ENCODE measurements at places on chromosomes 12 and 14.

GRCh38 chr14:89618330-89618708 lies 201.3 kb upstream of the FOXN3 start:
- no peak for DNase-seq

GRCh38 chr12:53198486-53199110 lies 8.5 kb downstream of the ITGB7 start:
- DNase-seq, result no peak

DNA sequence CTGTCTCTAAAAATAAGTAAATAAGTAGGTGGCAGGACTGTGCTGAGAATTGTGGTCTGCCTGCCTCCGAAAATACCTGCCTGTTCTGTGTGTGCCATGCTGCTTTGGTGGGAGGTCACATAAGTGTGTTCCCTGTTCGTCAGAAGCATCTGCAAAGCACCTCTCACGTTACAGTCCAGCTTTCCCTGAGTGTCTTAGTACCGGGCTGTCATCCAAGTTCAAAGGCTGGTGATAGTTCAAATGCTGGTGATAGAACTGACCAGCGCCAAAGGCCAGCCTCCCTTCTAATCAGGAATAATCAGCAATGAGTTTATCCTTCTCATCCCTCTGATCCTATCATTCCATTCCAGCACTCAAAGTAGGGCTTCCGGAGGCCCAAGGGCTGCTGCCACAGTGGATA lies 5.6 kb downstream of the CABP1 start:
- DNase-seq, result no peak

DNA sequence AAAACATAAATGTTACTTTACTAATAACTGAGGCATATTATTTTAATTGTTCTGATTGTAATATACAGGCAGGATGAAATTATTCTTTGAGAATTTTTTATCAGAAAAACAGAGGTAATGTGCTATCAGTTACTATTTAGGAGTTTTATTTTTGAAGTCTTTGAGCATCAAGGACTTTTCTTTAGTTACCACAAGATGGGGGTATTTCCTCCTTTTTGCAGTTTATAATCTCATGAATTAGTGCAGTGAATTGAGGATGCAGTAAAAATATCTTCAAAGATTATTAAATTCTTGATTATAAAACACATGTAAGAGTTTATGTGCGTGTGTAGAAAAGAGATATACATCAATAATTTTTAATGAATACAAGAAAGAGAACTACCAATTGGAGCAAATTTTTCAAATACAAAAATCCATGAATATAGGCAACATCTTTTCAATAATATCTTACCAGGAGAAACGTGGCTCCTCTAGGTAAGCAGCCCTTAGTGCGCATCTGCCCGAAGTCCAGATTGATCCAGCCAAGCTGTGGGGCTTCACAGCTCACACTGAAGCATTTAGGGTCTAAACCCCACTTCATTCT lies 71.6 kb downstream of the ERGIC2 start:
- no peak for DNase-seq

GRCh38 chr12:122190842-122191668 lies 8.1 kb downstream of the LRRC43 start:
- peak; percentile 45 for DNase-seq

GRCh38 chr12:108642269-108642870 lies 8.7 kb upstream of the SELPLG start:
- DNase-seq, result no peak

GRCh38 chr12:20262119-20262518 lies 106.2 kb upstream of the PDE3A start:
- DNase-seq, result no peak

- DNase-seq, result no peak
These were observed 314.6 kb downstream of the BCL11B start for GRCh38 chr14:98957211-98958047.

GRCh38 chr12:51441583-51441982 lies 17.0 kb downstream of the SLC4A8 start:
- DNase-seq, result no peak

DNA sequence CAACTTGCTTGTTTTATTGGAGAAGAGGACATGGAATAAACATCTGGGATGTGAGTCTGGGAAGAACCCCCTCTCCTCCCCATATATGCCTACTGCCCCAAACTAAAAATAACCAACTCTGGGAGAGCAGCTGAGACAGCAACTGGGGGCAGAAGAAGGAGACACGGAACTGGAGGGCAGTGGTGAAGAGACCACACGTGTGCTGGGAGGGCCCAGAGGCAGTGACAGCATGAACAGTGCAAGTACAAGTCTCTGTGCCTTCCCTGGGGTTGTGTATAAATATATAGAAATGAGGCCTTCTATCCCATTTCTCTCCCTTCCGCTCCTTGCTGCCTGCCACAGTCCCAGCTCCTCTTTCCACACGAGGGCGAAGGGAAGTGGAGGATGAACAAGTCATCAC lies 4.0 kb upstream of the KRT73 start:
- no peak for DNase-seq

GRCh38 chr12:48956279-48957140 lies 777 bp downstream of the ARF3 start:
- no peak for DNase-seq

DNA sequence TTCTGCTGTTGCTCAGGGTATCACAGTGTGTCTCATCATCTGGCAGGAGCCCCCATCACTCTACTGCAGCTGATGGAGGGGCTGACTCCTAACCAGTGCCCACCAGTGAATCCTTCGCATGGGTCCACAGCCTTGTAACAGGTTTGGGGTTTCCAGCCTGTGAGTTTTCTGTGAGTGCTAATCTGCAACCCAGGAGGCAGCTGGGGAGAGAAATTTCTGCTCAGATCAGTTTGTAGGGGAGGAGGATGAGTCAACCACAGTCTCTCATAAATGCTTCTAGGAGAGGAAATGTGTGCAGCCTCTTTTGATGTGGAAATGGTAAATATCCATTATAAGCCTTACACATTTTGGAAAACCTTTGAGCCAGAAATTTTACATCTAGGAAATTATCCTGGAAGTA lies 871.3 kb downstream of the AACS start:
- no peak for DNase-seq

DNA sequence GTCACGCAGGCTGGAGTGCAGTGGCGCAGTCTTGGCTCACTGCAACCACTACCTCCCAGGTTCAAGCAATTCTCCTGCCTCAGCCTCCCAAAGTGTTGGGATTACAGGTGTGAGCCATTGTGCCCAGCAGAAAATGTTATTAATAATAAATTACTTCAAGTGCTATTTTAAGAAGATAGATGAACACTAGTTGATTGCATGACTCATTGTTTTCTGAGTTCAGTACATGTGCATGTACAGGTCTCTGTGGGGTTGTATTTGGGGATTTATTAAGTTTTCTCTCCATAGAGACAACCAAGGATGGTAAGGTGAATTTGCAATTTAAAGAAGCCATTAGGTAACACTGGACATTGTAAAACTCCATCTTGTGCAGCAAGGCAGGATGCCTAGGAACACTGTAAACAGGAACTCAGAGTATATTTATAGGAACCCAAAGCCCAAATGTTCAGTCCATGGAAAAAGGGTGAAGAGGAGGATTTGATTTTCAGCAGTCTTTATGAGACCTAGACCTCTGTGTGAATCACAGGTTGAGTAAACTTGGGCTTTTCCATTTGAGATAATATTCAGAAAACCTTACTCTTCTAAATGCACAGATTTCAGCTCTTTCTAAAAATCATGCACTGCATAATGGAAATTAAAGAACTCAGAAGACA lies 49.3 kb upstream of the TMPO start:
- DNase-seq, result no peak

DNA sequence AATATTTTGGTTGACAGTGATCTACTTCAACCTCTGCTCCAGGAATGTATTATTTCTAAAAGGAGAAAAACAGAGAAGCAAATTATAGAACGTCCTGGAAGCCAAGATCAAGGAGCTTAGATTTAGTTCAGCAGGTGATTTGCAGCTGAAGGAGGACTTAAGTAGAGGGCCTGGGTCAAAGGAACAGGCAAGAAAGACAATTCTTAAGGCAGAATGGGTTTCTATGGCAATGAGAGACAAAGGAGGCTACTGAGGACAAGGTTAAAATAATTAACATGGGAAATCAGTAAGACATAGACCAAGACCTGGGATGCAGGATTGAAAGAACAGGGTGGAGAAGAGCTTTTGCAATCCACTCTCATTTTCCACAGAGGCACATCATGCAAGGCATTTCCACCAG lies 2.4 kb upstream of the SNW1 start:
- no peak for DNase-seq

DNA sequence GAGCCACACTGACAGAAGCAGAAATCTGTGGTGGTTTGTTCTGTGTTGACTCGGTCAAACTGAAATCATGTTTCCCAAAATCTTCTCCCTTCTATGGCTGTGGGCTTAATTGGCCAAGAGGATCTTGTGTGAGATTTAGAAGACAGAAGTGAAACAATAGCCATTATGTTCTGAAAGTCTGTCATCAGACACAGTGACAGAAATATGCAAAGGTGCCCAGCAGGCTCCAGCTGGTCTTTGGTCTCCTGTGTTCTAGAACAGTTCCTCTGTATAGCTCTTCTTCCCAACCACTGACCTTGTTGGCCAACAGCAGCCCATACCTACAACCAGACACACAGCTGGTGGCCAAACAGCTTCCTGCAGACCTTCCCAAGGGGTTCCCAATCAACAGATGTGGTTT lies 25.0 kb upstream of the COCH start:
- no peak for DNase-seq

GRCh38 chr12:76883151-76883550 lies 4.3 kb upstream of the CSRP2 start:
- no peak for DNase-seq

DNA sequence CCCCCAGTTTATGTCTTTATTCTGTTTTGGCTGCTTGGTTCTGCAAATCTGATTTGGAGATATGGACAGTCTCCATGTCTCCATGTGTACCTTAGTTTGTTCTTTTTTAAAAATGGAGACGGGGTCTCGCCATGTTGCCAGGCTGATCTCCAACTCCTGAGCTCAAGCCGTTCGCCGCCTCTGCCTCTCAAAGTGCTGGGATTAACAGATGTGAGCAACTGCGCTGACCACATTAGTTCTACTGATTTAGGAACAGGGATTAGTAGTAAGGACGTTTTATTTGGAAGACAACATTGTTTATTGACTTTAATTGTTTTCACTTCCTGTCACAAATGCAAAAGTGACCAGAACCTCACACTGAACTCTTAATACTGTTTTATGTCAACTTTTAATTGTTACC lies 14.7 kb downstream of the AEBP2 start:
- no peak for DNase-seq

DNA sequence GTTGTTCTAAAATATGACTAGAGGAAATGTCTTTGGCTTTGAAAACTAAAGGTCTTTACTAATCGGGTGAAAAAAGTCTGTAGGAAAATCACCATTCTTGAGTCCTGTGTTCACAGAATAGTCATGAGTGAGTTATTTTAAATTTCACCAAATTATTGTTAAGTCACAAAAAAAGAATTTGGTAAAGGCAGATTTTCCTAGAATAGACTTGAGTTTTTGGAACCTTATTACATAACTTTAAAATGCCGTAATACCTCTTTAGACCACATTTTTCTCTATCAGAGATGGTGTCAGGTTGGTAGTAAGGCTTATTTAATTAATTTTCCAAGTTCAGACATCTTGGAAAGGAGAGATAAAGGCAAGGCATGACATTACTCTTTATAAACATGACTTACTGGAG lies 184.7 kb upstream of the GARIN2 start:
- DNase-seq, result no peak

DNA sequence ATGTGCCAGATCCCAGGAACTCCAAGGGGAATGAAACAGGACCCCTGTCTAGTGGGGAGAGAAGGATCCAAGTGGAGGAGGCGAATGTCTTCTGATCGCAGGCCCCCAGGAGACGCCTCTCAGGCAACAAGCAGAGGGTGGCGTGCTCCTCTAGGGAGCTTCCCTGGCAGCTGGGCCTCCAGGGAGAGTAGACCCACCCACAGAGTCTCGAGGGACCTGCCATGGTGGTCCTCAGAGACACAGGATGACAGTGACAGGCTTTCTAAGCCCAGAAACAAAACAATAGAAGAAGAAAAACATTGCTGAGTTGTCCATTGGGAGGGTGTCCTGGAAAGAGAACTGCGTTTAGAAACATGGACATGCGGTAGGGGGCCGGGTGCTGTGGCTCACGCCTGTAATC lies 140.6 kb upstream of the MAP1LC3B2 start:
- no peak for DNase-seq

DNA sequence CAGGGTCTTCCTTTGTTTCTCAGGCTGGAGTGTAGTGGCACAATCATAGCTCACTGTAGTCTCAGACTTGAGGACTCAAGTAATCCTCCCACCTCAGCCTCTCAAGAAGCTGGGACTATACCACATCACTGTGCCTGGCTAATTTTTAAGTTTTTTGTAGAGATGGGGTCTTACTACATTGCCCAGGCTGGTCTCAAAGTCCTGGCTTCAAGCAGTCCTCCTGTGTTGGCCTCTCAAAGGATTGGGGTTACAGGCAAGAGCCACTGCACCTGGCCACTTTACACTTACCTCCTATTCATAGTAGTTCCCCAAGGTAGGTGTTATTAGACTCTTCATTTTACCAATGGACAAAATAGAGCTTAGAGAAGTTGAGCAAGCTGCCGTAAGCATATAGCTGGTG lies 29.2 kb downstream of the STYX start:
- no peak for DNase-seq

- no peak for DNase-seq
These were observed 245.4 kb upstream of the KRR1 start for GRCh38 chr12:75756771-75757170.

- no peak for DNase-seq
These were observed 4.6 kb downstream of the OVCH1 start for GRCh38 chr12:29492891-29493290.

- no peak for DNase-seq
These were observed 8.1 kb upstream of the ITPR2 start for GRCh38 chr12:26841085-26841484.

GRCh38 chr14:90784621-90785270 lies 31.5 kb downstream of the TTC7B start:
- no peak for DNase-seq

- DNase-seq, result no peak
These were observed 2.6 kb downstream of the RTN1 start for GRCh38 chr14:59868021-59868420.

DNA sequence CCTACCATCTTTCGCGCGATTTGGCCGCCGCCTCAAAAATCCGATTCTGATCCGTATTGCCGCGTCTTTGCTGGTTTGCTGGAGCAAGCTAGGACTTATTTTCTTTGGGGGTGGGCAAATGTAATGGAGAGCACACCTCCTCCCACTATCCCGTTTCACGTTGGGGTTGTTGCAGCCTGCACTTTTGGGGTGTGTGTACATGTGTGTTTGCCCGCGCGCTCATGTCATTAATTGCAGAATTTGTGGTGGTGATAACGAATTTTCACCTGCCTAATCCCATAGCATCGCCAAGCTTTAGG lies 657 bp downstream of the METAP2 start:
- no peak for DNase-seq

GRCh38 chr12:87802721-87803011 lies 226.5 kb downstream of the C12orf50 start:
- no peak for DNase-seq

GRCh38 chr14:66619952-66620351 lies 112.0 kb downstream of the GPHN start:
- DNase-seq, result no peak

GRCh38 chr12:131597333-131597732 lies 113.6 kb upstream of the SFSWAP start:
- no peak for DNase-seq

- no peak for DNase-seq
These were observed 43.7 kb upstream of the ATP2B1 start for GRCh38 chr12:89752341-89752740.

Measured in stimulated activated CD8-positive, alpha-beta memory T cell treated with anti-CD3 and anti-CD28 coated beads, Interleukin-7, amount 100 ng/mL, for 1 hour (primary cell).